ENCODE measurements at places on chromosomes 13 and 19.

- no peak for DNase-seq
Observed at GRCh38 chr13:99386911-99387788, 80.0 kb upstream of the GPR183 start.

GRCh38 chr13:24615911-24616472 lies 64.2 kb upstream of the ATP12A start:
- no peak for DNase-seq

GRCh38 chr13:18952225-18953016 lies 229.2 kb downstream of the TUBA3C start:
- DNase-seq: no peak

DNA sequence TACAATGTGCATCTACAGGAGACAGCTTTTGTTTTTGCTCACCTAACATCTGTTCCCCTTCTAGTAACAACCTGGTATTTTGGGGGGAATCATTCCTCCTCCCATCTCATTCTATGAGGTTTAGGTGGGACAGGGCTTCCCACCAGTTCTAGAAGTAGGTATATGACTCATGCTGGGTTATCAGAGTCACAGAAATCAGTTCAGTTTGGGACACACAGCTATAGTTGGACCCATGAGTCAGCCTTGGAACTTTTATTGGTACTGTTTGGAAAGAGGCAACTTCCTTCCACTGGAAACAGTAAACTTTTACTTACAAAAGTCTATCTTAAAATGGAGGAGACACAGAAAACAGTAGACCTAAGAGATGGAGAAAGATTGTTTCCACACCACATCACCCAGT lies 185.5 kb downstream of the DNAJC3 start:
- no peak for DNase-seq

DNA sequence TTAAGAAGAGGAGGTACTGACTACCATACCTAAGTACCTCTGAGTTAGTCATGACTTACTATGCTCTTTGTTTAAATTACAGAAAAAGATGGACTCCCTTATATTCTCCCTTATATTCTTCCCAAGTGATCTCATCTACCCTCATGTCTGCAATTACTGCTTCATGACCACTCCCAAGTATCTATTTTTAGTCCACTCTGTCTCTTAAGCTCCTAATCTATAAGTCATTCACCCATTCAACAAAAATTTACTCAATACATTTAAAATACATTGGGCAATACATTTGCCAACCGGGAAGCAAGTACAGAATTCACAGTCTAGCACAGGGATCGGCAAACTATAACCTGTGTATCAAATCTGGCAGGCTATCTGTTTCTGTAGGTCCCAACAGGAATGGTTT lies 42.6 kb downstream of the KPNA3 start:
- no peak for DNase-seq

DNA sequence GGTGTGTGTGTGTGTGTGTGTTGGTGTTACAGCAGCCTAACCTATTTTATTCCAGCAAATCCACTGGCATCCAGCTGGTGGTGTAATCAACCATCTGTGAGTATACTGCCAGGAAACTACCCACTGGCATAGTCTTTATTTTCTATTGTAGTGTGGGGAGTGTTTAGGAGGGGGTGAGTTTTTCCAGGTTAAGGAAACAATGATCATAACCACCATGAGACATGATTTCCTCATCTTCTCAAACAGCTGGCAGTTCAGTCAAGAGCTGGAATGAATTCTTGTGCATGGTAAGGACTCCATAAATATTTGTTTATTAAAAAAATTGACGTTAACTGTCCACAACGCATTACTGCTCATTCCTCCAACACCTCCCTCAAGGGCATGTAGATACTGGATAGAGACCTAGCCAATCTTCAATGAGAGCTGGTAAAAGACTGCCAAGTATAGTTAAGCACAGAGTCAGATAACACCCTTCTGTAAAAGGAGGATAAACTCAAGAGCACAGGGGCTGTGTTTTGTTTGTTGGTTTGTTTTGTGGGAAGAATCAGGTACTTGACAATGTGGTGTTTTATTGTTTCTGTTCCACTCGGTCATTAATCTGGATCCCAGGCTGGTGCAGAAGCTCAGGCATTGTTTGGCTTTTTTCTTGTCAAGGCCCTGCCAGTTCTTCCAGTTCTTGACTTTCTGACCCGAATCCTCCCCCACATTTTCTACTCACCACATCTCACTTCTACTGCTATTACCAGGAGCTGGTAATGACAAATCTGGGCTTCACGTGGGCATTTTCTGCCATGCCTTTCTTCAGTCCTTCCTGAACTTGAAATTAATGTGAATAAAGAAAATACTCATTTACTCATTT lies 31.6 kb upstream of the SLC46A3 start:
- no peak for DNase-seq

DNA sequence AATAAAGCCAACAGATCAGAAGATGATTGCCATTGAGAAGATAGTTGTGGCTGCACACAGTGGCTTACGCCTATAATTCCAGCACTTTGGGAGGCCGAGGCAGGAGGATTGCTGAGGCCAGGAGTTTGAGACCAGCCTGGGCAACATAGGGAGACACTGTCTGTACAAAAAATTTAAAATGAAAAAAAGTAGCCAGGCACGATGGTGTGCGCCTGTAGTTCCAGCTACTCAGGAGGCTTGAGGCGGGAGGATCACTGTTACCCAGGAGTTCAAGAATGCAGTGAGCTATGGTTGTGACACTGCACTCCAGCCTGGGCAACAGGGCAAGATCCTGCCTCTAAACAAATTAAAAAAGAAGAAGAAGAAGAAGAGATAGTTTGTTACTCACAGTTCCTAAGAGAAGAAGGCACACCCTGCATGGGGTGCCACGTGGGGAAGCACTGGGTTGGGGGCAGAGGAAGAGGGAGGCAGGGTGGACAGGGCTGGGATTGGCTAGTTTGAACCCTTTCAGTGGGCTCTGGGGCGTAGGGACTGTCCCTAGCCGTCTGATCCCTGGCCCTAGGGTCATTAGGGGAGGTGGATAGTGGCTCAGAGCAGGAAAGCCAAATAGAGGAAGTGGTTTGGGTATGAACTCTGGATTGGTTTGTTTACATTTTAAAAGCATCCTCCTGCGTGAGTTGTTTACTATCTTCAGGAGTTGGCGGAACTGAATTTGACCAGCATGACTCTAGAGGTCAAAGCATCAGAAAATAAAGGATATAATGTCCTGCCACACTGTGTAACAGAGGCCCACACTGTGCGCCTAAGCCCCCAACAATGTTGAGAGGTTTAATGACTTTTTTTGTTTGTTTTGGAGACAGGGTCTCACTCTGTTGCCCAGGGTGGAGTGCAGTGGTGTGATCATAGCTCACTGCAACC lies 60.5 kb upstream of the MEDAG start:
- DNase-seq: no peak
